ENCODE measurements at places on chromosomes 16 and 17.
A peak's percentile ranks its signal among the peaks of the same experiment; 100 is the strongest.

DNA sequence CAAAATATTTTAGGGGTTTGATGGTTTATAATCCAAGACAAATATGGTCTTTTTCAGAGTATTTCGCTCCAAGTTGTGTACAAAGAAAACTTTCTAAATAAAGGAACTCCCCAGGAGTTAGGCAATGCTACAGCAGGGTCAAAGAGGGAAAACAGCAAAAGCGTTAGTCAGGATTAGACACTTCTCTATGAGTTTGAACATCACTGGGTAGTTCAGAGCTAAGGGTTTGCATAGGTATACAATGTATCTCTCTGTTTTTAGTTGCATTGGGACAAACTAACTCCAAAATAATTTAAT, 34.8 kb downstream of the FAM20A start:
- DNase-seq: no peak

GRCh38 chr17:45663772-45664171, 120.3 kb upstream of the CRHR1 start:
- DNase-seq: no peak

DNA sequence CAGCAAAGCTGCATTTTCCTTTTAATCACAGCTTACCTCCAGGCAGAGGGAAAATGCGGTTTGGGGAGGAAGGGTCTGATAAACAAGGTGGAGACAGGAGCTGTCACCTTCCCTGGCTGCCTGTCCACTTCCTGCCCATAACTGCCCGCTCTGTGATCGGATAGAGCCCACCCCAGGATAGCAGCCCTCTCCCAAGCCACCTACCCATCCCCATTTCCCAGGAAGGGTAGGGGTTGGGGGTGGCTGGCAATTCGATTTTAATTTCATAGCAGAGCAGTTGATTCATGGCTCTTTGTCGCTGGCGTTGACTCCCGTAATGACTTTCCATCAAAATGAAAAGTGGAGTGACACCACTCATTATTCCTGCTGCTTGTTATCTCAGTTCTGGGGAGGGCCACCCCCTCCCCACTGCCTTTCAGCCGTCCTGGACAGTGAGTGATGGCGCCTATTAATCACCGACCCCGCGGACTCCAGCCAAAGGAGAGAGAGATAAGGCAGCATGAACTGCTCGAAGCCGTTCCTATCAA, 11.2 kb downstream of the CDK5RAP3 start:
- DNase-seq: no peak

DNA sequence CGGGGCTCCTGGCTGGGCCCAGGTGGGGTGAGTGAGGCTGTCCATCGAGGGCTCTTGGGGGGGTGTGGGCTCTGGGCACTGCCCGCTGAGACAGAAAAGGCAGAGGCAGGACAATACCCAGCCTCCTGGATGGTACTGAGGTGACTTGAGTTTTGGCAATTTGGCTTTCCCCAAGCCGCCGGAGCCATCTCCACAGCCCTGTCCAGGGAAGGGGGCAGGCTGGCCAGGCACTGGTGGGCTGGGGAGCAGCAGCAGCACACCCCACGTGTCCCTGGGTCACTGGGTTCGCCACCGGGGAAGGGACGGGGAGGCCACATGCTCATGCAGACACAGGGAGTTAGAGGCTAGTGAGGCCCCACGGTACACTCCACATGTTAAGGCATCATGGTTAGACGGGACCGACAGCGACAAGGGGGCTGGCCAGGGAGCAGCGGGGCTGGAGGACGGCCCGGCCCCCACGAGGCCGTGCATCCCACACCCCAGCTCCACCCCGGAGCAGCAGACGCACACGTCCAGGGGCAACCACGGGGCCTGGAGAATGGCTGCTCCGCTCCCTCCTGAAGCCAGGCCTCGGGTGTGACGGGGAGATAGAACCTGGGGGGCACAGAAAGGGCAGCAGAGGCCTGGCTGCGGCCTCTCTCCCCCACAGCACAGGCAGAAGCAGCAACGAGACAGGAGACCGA, 3.0 kb downstream of the ARHGDIA start:
- peak; percentile 77 for DNase-seq

- DNase-seq: peak; percentile 76
These were observed 185.5 kb downstream of the NTN1 start for GRCh38 chr17:9206741-9207332.

- peak; percentile 91 for DNase-seq
These were observed at the start of gene TP53I13 for GRCh38 chr17:29568331-29569244. Gene TP53I13, plus strand, starts transcription at chr17:29568701. Its CDS starts 58 bp downstream, at chr17:29568759.

GRCh38 chr16:83539736-83540490, 267.9 kb upstream of the HSBP1 start:
- no peak for DNase-seq

- no peak for DNase-seq
These were observed 17.9 kb upstream of the NDEL1 start for GRCh38 chr17:8417806-8418205.

DNA sequence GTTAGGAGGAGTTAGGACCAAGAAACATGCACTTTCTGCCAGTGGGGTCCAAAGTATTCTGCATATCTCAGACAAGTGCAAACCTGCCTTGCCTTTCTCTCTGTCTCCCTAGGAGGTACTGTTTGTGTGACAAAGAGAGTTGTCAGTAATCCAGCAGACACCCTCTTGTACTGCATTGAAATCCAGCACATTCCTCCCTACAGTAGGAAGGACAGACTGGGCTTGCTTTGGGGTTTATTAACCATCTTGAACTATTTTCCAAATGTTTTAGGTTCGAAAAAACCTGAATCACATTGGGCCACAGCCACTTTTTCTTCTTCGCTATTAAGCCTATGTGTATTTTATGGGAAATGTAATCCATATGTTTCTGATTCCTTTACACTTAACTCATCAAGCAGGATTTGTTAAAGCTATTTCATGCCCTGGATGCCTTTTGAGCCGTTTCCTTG, 204.2 kb upstream of the KCNJ16 start:
- DNase-seq: no peak

GRCh38 chr17:73942703-73943415, 260.6 kb upstream of the RPL38 start:
- no peak for DNase-seq

- no peak for DNase-seq
These were observed 59.6 kb upstream of the MTMR4 start for GRCh38 chr17:58574025-58574424.

DNA sequence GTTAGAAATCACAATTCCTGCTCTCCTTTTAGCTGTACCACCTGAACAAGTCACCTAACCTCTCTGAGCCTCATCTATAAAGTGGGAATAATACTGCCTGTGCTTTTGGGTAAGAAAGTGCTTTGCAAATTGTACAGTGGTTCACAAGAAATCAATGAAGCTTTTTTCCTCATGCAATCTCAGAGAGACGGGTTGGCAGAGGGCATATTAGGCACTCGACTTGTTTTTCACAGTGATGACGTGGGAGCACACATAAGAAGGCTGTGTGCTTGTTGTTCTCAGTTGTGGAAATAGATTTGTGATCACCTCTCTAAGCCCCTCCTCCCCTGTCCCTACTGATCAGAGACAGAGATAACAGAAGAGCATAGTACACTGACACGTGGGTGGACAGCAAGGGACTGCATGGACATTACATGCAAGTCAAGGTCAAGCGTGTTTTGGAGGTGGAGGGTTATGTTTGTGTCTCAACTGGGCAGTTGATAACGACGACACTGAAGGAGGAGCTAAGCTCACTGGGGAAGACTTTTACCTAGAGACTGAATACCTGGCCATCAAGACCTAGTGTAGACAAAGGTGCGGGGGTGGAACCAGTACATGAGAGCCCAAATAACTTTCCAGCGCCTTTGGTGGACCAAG, 1.7 kb upstream of the GPT2 start:
- peak; percentile 85 for DNase-seq

DNA sequence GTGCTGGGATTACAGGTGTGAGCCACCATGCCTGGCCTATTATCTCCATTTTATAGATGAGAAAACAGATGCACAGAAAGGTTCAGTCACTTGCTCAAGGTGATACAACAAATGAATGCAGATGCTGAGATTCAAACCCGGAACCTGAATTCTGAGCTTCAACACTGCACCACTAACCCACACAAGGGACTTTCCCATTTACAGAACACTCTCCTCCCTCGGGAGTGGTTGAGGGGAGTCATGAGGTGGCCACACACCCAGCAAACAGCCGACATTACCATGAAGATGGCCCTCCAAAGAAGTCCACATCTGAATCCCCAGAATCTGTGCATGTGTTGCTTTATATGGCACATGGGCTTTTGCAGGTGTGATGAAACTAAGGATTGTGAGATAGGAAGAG, 9.1 kb downstream of the BCL7C start:
- no peak for DNase-seq
